GM23248 (cell line): ENCODE measurements at places on chromosomes 4 and X. TPM values are rescaled to one million over a fixed set of nuclear protein-coding genes. Genes with fewer than 3 reads are reported as not detected.

The GLRA2 gene
- total RNA-seq = 0.22 TPM in 1 of 2 replicates, not detected in the other

The SLC25A4 gene
- total RNA-seq = 6.5 and 7.5 TPM in 2 replicates

The MAGEB1 gene
- total RNA-seq = not detected in 2 replicates

The VSIG1 gene
- total RNA-seq = not detected in 2 replicates

The RHOXF1 gene
- not detected in 2 replicates for total RNA-seq

The FAM9A gene
- total RNA-seq = not detected in 2 replicates

The FBXW7 gene
- total RNA-seq = 29.0 and 30.7 TPM in 2 replicates
